ENCODE measurements at places on chromosomes 1 and 21.

- no peak for DNase-seq
These were observed 15.8 kb downstream of the APP start for GRCh38 chr21:26154753-26155152.

DNA sequence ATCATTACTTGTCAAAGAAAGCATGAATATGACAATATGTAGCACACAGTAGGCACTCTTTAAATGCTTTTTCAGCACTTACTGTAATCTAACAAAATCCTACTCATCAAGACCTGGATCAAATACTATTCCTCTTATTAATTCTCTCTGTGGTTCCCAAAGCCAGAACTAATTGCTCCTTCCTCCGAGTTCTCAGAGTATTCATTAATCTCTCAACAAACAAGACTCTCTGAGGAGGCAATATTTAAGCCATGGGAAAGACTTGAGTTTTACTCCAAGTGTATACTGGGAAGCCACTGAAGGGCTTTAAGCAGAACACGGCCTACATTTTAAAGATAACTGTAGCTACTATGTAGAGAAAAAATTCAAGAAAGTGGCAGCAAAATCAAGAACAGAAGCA is 79.7 kb downstream of the ENAH start:
- no peak for DNase-seq

GRCh38 chr21:38956856-38957571 is 151.3 kb downstream of the ETS2 start:
- no peak for DNase-seq

GRCh38 chr1:34844252-34844634 is 15.3 kb downstream of the SMIM12 start:
- DNase-seq: no peak

DNA sequence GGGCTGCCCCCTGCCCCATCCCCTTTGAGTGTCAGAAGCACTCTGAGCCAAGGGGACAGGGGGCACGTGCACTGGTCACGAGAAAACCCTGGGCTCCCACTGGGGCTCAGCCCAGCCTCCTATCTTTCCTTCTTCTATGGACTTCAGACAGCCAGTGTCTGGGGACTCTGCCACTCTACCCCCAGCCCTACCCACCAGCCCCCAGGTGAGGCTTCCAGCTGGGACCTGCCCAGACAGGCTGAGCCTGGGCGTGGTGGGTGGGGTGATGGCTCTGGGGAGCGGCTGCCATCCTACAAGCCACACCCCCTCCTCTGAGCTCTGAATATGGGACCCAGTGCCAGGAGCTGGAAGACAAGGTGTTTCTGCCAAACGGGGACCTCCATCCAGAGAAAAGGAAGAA is 8.0 kb upstream of the SFN start:
- no peak for DNase-seq

DNA sequence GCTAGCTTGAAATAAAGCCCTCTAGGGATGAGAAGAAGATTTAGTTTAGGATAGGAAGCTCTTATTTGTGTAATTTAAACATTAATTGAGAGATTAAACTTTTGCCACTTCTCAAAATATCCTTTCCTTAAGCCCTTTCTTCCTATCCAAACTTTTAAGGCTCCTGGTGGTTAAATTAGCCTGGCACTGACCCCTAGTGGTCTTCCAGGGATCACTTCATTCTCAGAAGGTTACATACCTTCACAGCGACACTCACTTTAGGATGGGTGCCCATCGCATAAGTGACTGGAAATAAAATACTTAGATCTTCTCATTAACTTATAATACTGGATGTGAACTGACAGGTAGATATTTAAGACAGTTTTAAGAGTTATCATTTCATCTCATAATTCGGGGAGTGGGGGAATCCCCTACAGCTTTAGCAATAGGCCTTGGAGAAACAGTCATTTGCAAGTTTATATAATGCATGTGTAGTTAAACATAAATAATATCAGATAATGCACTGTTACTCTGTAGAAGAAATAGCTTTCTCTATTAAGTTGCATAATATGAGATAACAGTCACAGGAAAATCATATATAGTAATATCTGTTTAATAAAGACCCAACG is 7.4 kb downstream of the LHX9 start:
- no peak for DNase-seq

DNA sequence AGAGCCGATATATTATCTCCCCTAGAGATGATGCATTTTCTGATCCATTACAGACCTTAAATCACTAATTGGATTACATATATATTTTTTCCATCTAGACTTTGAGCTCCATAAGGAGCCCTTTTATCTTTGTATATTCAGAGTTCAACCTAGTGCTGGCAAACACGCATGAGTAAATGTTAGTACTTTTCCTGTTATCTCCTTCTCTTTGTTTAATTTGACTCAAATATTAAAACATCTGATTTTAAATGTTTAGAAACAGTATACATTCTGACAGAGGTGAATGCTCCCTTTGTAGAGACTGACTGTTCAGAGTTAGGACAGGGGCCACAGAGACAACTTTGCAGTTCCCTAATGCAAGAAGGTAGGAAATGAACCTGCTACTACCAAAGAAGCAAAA is 37.1 kb downstream of the EIF2B3 start:
- DNase-seq: no peak
